Stimulated activated CD8-positive, alpha-beta memory T cell treated with anti-CD3 and anti-CD28 coated beads, Interleukin-4, amount 100 ng/mL, for 4 hours (primary cell): ENCODE measurements at places on chromosomes 2 and 18.

GRCh38 chr2:108428286-108429009 lies 20.6 kb upstream of the GCC2 start:
- DNase-seq: no peak

GRCh38 chr18:22831441-22831904 lies 101.7 kb upstream of the RBBP8 start:
- no peak for DNase-seq

- no peak for DNase-seq
Observed at GRCh38 chr2:172893671-172894070, 158.0 kb downstream of the RAPGEF4 start.

GRCh38 chr2:241894681-241895426 lies 25.3 kb downstream of the RTP5 start:
- no peak for DNase-seq
